ENCODE measurements at places on chromosomes 6 and 20.

GRCh38 chr20:50624351-50625016 lies 66.9 kb downstream of the RIPOR3 start:
- no peak for DNase-seq

DNA sequence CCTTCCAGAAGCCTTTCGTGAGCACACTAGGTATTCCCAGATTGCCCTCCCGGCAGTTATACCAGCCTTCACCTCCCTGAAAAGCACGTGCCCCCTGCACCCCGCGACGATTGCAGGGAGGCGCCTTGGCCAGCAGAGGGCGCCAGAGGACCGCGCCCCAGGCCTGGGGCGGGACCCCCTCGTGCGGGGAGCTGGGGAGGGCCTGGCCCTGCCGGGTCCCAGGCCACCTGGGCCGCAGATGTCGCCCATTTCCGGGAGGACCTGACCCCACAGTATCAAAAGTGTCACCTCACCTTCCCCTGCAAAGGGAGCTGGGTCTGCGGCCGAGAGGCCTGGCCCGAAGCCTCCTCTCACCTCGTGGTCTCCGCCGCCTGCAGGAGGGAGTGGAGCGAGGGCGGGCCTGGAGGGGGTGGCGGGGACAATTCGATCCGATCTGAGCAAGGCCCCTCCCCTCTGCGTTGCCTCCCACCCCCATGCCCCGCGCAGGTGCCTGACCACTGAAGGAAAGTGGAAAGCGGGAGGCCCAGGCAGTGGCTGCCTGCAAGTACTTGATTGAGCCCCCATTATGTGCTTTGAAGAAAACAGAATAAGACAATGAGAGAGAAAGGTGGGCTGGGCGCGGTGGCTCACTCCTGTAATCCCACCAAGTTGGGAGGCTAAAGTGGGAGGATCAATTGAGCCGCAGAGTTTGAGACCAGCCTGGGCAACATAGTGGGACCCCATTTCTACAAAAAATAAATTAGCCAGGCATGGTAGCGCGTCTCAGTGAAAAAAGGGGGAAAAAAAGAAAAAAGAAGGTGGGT lies 3.5 kb upstream of the SNAI1 start:
- peak; percentile 81 for DNase-seq

DNA sequence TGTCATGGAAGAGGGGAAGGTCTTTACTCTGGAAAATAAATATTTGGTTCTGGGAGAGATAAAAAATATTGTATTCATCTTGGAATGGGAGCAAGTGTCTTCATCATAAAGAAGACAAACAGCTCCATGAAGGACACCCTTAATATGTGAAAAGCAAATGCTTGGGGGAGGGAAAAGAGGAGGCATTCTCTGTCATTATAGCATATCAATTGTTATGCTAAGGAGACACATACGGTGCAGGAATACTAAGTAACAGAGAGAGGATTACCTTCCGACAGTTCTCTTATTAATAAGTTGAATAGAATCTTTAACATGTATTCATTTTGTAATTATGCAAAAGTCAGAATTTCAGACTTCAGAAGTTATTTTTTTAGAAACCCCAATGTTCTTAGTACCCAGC lies 634.4 kb downstream of the UTRN start:
- no peak for DNase-seq

DNA sequence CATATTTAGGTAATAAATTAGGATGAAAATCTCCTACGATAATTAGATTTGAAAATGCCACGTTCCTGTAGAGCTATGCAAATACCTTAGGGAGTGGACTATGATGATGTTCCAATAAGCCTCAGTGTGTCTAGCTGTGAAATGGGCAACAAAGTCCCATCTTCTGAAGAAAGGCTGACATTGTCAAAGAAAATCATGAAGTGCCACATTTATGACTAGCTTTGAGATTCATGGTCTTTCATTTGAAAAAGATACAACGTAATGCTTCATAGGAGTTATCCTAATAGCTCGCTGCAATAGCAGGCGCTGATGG lies 23.8 kb upstream of the BCAS1 start:
- no peak for DNase-seq

DNA sequence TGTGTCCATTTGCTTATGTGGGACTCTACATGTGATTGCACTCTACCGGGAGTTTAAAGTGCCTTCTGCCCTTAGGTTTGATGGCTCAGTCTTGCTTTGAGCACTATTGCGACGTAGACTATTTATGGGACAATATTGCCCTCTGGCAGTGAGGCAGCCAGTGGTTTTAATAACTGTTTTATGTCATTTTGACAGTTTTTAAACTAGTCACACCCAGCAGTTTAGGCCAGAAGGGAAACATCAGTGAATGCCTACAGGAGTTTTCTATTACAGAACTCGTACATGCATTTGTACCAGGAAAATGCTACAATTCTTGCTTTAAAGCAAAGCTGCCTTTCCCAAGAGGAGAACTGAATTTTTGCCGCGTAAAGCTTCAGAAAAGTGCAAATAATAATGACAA lies 813.7 kb downstream of the KIF16B start:
- no peak for DNase-seq

Data from activated naive CD8-positive, alpha-beta T cell treated with anti-CD3 and anti-CD28 coated beads, Interleukin-2, amount 10 ng/mL, durations not matched to agents 7 days and 5 days (primary cell).